ENCODE measurements at places on chromosomes 11 and 22. TPM values are rescaled to one million over a fixed set of nuclear protein-coding genes. Genes with fewer than 3 reads are reported as not detected.

- no peaks in the 10 kb centered on the region for H3K36me3 ChIP-seq
- peak; percentile 21 for DNase-seq
- H3K27me3 ChIP-seq = peaks cover 1% of the 10 kb centered on the region
- no peak overlapping the region for H3K4me3 ChIP-seq
- H3K27ac ChIP-seq = no peak overlapping the region
- peaks cover 7% of the 10 kb centered on the region for H3K4me1 ChIP-seq
Observed at GRCh38 chr11:27319072-27319471, 43.9 kb downstream of the CCDC34 start.

DNA sequence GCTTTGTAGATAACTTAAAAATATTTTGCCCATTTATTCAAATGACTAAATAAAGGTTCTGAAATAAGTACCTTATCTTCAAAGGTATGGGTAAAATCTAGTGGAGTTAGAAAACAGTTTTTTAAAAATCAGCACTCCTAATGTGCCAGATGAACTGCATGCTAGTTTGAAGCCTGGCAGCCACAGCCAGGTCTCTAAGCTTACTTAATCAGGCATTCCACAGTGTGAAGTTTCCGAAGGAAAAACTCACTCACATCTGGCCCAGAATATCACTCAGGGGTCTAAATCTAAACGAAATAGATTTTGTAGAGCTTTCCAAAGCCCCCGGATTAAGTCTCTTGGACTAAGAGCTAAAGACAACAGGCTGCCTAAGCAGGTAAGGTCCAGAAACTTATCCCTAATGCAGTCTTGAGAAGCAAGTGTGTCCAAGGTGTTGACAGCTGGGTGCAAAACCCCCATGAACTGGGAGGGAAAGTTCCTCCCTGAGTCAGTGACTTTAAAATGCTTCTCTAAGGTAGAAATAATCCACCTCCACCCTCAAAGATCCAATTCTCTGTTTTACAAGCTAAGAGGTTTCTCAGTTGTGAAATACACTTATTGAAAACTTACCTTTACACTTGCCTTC, 157.6 kb downstream of the FCHSD2 start:
- no peak overlapping the region for H3K4me3 ChIP-seq
- peaks cover 11% of the 10 kb centered on the region for H3K4me1 ChIP-seq
- H3K27ac ChIP-seq = no peak overlapping the region
- no peaks in the 10 kb centered on the region for H3K27me3 ChIP-seq
- DNase-seq = no peak

- H3K4me3 ChIP-seq = no peak overlapping the region
- peaks cover 5% of the 10 kb centered on the region for H3K27me3 ChIP-seq
- DNase-seq = no peak
Observed at GRCh38 chr22:50323900-50324299, 2.9 kb downstream of the DENND6B start.

- H3K27ac ChIP-seq = no peak overlapping the region
- peaks cover 2% of the 10 kb centered on the region for H3K36me3 ChIP-seq
- H3K4me3 ChIP-seq = peak overlapping the region; percentile 66
- peak; percentile 48 for DNase-seq
- H3K4me1 ChIP-seq = peaks cover 24% of the 10 kb centered on the region
Observed at GRCh38 chr11:124761301-124762104, 587 bp downstream of the ESAM start.

DBX1 gene
- not detected for total RNA-seq
